Uterus (tissue), 4 donors: ENCODE measurements at places on chromosomes 5 and 9. TPM values are rescaled to one million over a fixed set of nuclear protein-coding genes. Genes with fewer than 3 reads are reported as not detected.

The FOXD4L3 gene
- total RNA-seq: not detected

The FREM1 gene
- 7.6 TPM for total RNA-seq

- no peak for DNase-seq
These were observed 112.7 kb downstream of the OSTF1 start for GRCh38 chr9:75200892-75201470.

The ZNF618 gene
- 17.8 TPM for total RNA-seq

The ENDOG gene
- 22.0 TPM for total RNA-seq

- peak; percentile 54 for DNase-seq
These were observed 100.4 kb upstream of the CLINT1 start for GRCh38 chr5:157959370-157959769.

GRCh38 chr9:69139596-69139995, 34.5 kb upstream of the TJP2 start:
- DNase-seq: no peak

The SLC36A3 gene
- not detected for total RNA-seq
